ENCODE measurements at places on chromosomes 2 and 18.

DNA sequence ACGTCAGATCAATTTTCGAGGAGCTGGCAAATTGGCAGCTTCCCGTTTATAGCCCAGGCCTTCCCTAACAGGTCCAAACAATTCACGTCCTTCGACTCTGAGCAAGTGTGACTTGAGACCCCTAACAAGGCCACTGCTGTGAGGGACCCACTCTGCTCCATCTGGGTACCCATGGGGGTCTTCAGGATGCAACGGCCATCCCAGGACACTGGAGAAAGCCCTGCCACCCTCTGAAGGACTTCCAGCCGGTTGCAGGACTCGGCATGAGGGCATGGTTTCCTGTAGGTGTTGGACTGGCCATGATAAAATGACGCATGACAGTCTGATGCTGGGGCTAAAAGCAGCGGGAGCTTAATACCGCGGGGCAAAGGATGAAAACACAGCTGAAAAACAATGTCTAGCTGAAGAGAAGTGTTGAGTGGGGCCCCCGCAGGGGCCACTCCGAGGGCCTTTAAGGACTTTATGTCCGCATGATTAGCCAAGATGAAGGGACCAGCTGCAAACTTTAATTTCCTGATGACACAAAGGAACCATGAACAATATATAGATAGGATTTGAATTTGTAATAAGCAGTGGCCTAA is 113.3 kb upstream of the ZNF521 start:
- no peak for DNase-seq

DNA sequence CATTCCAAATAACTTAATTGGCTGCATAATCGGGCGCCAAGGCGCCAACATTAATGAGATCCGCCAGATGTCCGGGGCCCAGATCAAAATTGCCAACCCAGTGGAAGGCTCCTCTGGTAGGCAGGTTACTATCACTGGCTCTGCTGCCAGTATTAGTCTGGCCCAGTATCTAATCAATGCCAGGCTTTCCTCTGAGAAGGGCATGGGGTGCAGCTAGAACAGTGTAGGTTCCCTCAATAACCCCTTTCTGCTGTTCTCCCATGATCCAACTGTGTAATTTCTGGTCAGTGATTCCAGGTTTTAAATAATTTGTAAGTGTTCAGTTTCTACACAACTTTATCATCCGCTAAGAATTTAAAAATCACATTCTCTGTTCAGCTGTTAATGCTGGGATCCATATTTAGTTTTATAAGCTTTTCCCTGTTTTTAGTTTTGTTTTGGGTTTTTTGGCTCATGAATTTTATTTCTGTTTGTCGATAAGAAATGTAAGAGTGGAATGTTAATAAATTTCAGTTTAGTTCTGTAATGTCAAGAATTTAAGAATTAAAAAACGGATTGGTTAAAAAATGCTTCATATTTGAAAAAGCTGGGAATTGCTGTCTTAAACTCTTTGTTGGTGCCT is 1.4 kb downstream of the PCBP1 start:
- no peak for DNase-seq

DNA sequence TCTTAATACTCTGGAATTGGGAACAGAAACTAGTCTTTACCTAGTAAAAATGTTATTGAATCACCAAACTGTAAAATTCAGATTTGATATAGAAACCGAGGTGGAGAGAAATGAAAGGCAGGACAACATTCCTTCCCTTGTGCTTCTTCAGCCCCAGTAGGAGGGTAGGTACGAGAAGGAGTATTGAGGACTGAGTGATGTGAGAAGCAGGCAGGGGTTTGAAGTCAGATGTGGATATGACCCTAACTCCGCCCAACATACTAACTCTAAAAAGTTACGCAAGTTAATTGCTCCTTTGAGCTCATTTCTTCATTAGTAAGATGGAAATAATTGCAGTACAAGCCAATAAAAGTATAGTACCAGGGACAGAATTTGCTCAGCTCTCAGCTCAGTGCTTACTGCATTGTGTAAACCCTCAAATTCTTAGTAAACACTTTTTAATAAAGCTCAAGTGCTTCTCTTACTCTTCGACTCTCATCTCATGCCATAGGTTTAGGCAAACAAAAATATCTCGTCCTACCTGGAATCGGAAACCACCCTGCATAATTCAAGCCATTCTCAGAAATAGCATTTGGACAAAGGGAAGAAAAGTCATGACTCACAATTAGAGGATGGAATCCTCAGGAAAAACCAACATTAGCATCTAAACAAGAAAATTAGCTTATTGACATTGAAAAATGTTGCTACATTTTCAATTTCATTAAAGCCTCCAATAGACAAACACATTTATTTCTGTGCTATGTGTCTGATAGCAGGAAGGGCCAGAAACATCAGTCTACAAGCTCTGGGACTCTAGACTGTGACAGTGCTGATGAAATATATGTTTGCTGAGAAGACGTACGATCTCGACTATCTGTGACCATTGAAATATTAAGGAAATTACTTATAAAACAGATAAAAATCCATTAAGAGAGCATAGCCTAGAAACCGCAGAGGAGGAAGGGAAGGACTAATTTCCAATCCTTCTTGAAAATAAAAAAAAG is 161.3 kb downstream of the HNMT start:
- no peak for DNase-seq

DNA sequence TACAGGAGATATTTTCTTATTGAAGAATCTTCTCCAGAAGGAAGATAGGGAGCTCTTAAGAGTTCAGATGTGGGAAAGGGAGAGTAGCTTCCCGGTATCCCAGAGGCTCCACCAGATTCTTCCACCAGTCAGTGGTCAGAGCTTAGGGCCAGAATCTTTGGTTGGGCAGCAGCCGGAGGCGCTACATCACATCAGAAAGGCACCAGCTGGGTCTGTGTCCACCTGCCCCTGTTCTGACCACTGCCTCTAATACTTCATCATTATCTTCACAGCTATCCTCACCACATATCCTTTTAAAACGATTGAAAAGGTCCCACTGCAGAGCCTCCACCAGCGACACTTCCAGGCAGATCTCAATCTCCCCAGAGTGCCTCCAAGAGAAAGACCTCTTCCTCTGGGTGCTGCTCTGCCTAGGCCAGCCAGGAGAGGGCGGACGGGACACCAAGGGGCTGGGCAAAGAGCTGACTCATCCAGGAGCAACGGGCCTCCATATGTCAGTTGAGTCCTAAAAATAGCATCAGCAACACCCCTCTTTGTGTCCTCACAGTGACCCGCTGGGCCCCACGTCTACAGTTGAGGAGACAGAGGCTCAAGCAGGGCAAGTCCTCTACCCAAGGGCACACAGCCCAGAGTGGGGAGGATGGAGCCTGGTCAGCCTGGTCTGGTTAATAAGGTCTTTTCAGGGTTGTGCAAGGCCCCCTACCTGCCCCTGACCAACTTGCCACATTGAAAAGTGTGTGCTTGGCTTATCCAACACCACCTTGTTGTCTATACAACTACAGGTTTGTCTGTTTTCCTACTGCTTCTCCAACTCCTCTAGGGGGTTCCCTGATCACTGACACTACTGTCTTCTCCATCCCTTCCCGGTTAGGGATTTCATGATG is 81.2 kb downstream of the ADD2 start:
- no peak for DNase-seq

DNA sequence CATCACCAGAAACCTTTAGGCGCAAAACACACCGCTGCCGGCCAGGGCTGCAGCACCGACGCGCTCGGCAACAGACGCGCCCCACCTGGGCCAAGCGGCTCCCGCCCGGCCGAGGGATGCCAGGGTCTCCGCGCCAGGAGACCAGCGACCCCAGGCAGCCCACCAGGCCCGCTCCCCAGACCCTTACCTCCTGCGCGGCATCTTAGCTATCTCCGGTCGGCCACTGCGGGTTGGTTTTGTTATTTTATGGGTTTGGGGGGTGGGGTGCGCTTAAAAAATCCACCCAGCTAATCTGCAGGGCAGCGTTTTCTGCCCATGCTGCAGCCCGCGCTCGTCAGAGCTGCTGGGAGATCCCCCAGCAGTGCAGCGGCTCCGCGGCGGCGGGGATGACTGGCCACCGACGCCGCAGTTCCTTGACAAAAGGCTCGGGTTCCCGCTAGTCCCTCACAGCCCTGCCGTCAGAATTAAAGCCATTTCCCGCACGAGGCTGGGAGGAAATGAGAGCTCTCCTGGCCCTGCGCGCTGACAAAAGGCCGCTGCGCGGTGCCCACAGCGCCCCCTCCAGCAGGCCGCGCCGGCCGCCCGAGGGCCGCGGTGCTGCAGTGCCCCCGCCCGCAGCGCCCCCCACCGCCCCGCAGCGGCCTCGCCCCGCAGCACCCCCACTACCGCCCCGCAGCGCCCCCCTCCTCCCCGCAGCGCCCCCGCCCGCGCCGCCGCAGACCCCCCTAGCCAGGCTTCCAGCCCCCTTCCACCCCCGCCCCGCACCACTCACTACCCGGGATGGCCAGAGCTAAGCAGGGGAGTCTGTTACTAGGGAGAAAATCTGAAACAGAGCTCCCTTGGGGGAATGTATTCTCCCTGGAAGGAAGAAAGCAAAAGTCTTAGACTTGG is at the start of gene ADD2:
Gene ADD2, minus strand, starts transcription at position 502 of the 891 bp plus-strand sequence. CDS start 61,792 bp downstream, outside the sequence.
- peak; percentile 65 for DNase-seq

GRCh38 chr2:6657855-6658254 is 207.9 kb downstream of the CMPK2 start:
- no peak for DNase-seq

DNA sequence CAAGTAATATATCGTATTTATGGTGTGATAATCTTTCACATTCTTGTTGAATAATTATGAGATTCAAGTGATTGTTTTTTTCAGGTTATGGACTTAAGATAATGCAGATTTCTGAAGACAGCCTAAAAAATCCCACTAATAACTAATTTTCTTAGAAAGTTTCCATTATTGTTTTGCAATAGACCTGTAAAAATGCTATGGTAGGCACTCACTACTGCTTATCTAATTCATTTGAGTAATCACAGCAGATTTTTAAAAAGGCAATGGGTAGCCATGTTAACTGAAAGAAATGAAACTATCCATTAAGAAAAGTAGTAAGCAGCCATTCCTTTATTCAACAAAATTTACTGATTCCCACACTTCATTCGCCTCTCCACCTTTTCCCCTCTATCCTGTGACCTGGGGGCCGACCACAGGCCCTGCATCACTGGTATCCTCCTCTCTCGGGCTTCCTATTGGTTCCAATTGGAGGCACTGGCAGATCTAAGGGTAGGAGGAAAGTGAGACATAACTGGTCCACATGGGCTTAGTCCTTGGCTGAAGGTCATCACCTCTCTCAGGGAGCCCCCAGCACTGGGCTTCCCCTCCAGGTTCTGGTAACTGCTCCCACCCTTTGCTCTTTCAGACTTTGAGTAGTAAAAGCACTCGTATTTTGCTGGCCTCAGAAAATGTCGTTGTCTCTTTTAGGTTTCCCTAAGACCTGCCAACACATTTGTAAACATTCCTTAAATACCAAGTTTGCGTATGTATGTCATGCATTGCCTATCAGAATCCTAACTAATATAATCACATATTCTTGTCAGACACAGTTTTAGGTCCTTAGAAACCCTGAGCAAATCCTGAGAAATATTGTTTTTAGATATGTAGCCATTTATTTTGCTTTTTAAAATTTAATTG is 18.5 kb downstream of the RBMS1 start:
- DNase-seq: no peak

GRCh38 chr2:39640107-39640506 is 25.6 kb upstream of the TMEM178A start:
- no peak for DNase-seq

GRCh38 chr2:112765251-112765650 is 842 bp upstream of the CKAP2L start:
- DNase-seq: no peak

DNA sequence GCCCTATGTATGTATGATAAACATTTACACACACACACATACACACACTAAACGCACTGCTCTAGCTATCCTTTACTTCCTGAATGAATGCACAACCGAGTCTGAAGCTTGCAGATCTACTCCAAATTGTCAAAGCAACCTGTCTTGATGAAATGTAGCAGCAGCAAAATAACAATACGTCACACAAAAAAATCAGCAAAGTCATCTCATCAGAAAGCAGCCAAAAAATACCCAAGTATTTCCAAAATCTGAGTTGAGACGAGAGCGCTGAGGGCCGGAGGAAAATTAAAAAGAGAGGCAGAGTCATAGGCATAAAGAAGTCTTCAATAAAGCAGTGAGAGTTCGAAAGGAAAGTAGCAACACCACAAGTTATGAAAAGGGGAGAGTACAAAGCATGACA is 67.7 kb downstream of the ZNF521 start:
- no peak for DNase-seq

GRCh38 chr2:45332094-45332493 is 279.0 kb downstream of the SRBD1 start:
- DNase-seq: no peak

GRCh38 chr2:236159778-236160170 is 8.4 kb downstream of the GBX2 start:
- DNase-seq: no peak

GRCh38 chr2:183348492-183348891 is 224.2 kb downstream of the NUP35 start:
- DNase-seq: no peak

GRCh38 chr2:131105950-131106801 is 1.0 kb downstream of the PLEKHB2 start:
- DNase-seq: peak; percentile 25

- no peak for DNase-seq
These were observed 451.0 kb downstream of the MEIS1 start for GRCh38 chr2:66885775-66886383.

DNA sequence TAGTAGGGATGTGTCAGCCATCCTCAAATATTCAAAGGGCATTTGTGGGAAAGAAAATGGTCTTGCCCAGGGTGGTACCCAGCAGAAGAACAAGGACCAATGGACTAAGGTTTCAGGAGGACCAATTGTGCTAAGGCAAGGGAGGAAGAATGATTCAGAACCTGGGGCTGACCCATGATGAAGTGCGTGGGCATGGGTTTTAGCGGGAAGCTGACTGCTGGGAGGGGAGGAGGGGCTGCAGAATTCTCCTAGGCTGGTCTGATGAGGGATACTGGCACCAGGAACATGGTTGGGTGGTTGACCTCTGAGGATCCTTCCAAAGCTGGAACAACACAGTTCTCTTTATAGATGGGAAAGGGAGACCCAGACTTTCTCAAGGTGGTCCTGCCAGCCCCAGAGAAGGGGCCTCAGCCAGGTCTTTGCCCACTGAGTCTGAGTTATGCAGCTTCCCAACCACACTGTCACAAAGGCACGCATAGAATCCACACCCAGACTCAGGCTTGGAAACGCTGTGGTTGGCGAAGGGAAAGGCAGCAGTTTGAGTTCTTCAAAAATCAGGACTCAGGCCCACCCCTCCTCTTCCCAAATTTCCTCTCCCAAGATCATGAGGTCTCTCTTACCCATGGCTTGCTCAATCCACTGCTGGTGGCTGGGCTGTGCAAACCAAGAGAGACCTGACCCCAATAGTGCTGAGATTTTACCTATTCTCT is 37.3 kb downstream of the MARCO start:
- no peak for DNase-seq

DNA sequence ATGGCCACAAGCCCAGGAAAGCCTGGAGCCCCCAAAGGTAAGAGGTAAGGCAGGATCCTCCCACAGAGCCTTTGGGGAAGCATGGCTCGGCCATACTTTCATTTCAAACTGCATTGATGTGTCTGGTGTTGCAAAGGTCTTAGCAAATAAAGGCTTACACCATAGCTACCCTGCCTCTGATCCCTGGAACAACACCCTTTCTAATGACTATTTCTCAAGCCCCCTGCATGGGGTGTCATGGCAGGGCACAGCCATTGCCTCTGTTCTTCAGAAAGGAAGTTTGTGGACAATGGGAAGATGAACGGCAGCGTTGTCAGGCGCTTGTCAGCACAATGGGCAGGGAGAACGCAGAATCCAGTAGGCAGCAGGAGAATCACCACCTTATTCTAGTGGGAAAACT is 435.0 kb upstream of the SMIM21 start:
- DNase-seq: no peak

- peak; percentile 25 for DNase-seq
These were observed 61.0 kb upstream of the SLC25A52 start for GRCh38 chr18:31821545-31822171.

All from lung (tissue), 17 donors.